ENCODE measurements at places on chromosomes 2 and 18.

DNA sequence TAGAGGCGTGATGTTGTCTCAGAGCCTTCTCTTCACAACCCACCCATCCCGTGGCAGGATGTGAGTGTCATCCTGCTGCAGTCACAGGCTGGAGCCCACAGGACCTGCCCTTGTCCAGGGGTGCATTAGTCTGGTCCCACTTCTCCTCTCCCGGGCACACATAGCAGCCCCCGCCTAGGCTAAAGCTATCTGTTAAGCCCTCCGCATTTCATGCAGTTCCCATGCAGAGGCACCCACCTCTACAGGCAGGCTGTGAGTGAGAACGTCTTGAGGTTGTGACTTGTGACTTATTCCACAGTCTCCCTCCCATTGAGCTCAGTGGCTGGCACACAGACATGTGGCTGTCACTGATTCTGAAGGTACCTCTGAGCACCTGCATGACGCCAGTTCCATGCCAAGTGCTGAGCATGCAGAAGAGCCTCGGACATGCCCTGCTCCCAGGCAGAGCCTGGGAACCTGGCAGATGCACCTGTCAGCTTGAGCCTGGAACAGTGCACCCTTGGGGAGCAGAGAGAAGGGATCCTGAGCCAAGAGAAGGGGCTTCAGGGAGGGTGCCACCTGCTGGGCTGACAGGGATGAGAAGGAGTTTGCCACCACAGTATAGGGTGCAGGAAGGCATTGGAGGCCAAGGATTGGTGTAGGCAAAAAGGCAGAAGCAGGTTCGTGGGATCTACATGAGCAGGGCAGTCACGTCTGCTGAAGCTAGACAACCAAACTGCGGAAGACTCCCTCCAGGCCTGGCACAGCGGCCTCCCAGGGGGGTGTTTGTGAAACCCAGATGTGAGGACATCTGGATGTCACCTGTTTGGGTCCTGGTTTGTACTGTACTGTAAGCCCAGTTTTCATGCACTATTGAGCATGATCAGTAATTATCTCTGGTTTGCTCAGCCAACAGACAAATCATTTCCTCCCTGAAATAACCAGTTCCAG, 213.6 kb downstream of the GLI2 start:
- DNase-seq, result no peak

- DNase-seq, result no peak
These were observed 301.3 kb upstream of the ID2 start for GRCh38 chr2:8380566-8380965.

DNA sequence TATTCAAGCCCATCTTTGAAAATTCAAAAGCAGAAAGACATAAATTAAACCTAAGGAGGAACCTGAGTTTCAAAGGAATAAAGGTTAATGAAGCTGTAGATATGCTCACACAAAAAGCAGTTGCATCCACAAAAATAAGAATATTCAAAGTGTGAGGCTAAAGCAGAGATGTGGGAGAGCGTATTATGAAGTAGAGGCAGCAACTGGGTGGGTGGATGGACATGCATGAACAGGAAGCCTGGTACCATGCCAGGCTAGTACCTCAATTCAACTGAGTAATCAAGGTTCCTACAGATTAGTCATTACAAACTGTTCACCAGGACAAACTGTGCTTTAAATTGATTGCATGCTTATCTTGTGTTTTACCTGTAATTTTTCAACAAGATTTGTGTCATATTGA, 330.0 kb upstream of the PKDCC start:
- DNase-seq, result no peak

- no peak for DNase-seq
These were observed 286.0 kb downstream of the LPIN1 start for GRCh38 chr2:12032398-12032797.

DNA sequence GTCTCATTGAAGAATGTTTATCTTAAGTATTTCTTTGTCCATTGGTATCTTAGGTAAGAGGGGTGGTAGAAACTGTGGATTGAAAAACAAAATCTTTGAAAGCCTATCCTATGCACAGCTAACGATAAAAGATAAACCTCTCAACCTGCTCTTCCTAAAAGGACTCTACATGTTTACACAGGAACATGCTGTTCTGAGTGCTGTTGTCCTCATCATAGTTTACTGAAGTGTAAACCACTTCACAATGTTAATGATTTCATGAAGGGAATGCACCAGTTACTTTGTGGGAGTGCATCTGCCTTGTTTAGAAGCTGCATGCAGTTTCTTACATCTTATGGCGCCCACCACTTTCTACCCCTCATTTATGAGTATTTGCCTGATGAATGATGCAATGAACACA, 1.2 kb downstream of the ACMSD start:
- no peak for DNase-seq

DNA sequence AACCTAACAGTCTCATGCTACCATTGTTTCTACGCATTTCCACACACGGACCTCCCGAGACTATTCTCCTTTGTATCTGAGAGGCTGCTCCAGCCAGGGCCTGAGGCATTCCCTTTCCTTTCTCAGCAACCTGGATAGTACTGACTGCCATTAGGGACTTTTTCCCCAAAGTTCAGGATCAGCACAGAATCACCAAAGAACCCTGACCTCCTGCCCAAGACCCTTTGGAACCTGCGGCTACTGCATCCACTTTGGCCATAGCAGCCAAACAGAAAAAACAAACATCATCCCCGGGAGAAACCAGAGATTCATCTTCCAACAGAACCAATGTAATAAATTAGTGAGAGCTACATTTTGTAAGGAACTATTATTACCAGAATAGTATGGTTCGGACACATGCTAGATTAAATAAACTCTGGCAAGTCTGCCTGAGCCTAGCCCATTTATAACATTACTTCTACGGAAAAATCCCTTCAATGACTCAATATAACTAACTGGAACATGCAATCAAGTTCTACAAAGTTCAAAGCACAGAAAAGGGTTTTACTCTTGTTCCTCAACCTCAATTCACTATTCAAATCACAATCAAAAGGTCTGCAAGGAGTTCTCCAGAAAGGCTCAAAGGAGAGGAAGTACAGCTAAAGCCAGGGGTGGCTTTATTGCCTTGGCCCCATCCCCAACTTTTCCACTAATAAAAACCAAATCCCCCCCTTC, 51.8 kb downstream of the LPIN2 start:
- no peak for DNase-seq

DNA sequence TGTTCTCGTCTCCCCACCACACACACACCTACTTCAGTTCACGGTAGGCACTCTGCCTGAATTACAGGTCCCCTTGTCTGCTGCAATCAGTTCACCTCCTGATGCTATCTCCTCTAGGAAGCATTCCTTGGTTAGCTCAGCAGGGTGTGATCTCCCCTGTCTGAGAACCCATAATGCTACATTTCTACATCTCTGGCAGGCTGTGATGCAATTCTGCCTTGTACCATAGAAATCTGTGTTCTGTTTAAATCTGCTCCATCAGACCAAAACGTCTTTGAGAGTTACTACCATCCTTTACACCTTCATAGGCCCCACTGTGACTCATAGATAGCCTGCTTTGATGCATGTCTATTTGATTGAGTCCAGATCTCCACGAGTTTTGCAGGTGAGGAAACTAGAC, 103.9 kb downstream of the TTC32 start:
- no peak for DNase-seq

DNA sequence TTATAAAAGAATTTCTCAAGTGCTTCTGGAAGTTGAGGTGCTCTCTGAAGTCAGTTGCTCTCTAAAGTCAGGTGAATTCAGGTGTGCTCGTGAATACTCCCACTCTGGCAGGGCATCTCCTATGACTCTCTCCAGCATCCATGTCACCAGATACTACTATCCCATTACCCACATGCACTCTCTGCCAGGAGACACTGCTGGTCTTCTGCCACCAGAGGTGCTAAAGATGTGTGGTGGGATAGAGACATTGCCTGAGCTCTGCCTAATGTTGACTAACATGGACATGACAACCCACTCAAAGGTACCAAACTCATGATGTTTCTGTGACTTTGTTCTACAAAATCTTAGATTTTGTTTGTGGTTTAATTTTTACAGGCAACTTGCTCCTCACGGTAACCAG, 106.4 kb upstream of the HNRNPA3 start:
- DNase-seq, result no peak

DNA sequence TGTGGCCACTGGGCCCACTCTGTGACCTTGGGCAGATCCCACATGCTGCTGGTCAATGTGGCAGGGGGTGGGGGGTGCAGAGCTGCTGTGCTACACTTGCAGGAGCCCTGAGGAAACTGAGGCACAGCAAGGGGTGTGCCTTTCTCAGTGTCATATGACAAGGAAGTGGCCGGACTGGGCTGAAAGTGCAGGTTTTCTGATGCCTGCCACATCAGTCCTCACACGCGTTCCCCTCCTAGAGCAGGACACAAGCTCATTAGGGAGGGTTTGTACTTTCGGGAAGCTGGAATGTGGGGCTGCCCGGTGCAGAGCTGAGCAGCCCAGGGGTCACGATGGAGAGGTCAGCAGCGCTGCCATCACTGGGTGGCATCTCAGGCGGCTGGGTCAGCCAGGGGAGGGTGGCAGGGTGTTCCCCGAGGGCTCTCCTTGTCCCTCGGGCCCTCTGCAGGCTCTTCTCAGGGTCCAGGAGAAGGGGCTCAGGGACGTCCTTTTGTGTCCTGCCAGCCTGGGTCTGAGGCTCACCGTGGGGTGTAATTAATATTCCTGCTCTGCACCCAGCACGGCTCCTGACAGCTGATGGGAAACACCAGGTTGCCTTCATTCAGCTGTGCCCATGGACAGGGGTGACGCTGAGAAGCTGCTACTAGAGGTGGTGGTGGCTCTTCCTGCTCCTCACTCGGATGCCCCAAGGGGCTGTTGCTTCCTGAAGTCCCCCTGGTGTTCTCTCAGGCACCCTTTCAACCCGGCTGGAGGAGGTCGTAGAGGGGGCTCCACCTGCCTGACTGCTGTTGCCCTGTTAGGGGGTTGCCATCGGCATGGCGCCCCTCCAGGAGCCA, 62.1 kb upstream of the HDAC4 start:
- DNase-seq, result no peak
